ENCODE measurements at places on chromosomes 16 and 17.

GRCh38 chr17:78795861-78796516, 13.9 kb upstream of the CYTH1 start:
- DNase-seq: no peak

- DNase-seq: no peak
Measured at GRCh38 chr17:18005496-18005895, 32.8 kb downstream of the DRC3 start.

- no peak for DNase-seq
Measured at GRCh38 chr17:48915459-48916282, 7.5 kb downstream of the UBE2Z start.

- peak; percentile 84 for DNase-seq
Measured at GRCh38 chr17:48054238-48055185, 6.4 kb downstream of the NFE2L1 start.

DNA sequence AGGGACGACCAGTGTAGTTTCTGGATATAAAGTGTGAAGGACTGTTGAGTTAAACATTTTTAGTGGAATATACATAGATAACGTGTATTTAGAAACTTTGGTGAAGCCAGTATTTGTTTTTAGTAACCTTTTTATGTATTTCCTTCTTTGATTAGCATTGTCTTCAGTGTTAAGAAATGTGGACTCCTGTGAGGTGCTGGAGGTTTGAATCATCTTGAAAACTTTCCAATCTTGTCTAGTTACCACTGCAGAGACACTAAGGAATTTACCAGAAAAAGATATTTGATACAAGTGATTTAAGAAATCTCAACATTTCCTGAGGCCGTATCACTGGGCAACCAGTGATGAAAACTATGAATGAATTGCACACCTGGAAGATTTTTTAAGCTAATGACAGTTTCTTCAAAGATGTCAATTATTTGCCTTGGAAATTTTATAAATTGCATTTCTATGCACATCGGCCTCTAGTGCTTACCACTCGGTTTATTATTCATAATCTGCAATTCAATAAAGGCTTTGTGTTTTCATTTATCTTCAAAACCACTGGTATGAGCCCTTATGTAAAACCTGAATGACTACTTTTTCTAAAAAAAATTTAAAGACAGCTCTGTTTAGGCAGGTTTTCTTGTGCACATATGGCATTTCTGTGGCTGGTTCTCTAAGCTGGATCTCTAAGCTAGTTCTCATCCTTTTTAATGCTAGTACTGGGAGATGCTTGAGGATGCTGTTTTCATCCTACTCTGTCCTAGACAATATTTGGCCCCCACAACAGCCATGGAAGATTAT, 31.4 kb upstream of the ADCY7 start:
- no peak for DNase-seq

- DNase-seq: no peak
Measured at GRCh38 chr16:70490261-70490660, 33.1 kb downstream of the COG4 start.

- no peak for DNase-seq
Measured at GRCh38 chr17:71423871-71424546, 696.8 kb upstream of the SOX9 start.

DNA sequence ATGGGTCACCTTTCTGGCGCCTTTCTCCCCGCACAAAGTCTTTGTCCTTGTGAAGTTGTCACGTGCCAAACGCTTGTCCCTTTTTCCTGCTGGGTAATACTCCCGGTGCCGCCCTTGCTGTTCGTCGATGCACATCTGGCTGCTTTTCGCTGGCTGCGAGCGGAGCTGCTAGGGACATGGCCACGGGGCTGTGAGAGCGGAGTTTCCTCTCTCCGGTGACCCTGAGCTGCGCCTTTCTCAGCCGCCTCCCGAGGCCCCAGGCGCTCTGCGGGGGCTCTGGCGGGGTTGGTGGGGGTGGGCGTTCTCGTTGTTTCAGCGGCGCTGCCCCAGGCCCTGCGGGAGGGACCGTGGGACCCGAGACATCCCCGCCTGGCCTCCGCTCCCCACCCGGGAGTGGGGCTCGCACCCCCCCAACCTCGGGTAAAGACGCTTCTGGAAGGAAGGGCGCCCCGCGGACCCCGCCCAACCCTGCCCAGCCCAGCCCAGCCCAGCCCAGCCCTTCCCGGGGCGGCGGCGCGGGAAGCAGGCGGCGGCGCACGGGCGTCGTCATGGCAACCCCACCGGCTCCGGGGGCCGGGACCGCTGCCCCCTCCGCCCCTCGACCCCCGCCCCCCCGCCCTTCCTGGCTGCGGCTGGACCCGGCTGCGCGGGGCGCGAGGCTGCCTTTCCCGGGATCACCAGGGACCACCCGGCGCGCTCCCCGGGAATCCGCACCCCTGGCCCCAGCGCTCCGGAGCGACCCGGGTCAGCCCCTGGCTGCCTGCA, 12.3 kb downstream of the CHMP6 start:
- no peak for DNase-seq

DNA sequence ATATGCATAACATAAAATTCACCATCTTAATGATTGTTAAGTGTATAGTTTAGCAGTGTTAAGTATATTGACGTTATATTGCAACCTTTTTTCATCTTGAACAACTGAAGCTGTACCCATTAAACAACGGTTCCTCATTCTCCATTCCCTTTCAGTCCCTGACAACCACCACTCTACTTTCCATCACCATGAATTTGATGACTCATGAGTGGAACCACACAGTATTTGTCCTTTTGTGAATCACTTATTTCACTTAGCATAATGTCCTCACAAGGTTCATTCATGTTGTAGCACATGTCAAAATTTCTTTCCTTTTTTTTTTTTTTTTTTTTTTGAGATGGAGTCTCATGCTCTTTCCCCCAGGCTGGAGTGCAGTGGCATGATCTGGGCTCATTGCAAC, 46.0 kb downstream of the HOXB1 start:
- DNase-seq: no peak

- no peak for DNase-seq
Measured at GRCh38 chr17:178292-179065, 3.0 kb downstream of the DOC2B start.

- DNase-seq: peak; percentile 48
Measured at GRCh38 chr17:74304184-74304583, 21.8 kb upstream of the KIF19 start.

- no peak for DNase-seq
Measured at GRCh38 chr16:12876778-12877177, 24.6 kb upstream of the SHISA9 start.

DNA sequence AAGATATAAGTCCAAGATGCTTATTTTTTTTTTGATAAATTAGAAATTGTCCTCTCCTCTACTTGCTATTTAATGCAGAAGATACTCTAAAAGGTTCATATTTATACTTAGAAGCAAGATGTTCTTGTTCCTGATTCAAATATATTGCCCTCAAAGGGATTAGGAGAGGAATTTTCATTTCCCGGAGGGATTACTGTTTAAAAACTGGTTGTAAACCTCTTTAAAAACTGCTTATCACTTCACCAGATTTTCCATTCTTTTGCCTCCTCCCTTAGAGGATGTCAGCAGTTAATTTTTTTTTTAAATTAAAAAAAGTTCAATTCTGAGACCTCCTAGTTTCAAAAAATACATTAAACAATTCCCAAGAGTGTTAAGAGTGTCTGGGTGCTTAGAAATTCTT, 2.8 kb downstream of the TENT4B start:
- DNase-seq: no peak

All from SHP77 (cell line).